Amygdala (tissue), 56 donors: ENCODE measurements at places on chromosomes 13 and 19.

GRCh38 chr13:93244918-93245280 lies 18.3 kb downstream of the GPC6 start:
- no peak for DNase-seq

DNA sequence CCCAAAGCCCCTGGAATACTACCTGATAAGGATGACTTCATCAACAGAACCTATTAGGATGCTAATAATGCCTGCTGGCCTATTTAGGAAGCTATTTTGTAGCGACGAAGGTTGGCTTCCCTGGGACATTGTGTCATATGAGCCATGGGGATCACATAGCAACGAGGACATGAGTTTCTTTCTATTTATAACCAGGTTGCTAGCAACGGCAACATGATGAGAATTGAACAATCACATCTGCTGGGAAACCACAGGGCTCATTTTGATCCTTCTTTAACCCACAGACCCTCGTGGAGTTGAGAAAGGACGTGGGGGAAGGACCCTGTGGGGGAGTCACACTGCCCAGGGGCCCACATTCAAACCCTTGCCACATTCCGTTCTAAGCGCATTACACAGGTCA lies 172.2 kb downstream of the COL4A1 start:
- DNase-seq, result no peak

- DNase-seq, result no peak
Measured at GRCh38 chr19:1068009-1069001, 1.3 kb downstream of the ARHGAP45 start.

DNA sequence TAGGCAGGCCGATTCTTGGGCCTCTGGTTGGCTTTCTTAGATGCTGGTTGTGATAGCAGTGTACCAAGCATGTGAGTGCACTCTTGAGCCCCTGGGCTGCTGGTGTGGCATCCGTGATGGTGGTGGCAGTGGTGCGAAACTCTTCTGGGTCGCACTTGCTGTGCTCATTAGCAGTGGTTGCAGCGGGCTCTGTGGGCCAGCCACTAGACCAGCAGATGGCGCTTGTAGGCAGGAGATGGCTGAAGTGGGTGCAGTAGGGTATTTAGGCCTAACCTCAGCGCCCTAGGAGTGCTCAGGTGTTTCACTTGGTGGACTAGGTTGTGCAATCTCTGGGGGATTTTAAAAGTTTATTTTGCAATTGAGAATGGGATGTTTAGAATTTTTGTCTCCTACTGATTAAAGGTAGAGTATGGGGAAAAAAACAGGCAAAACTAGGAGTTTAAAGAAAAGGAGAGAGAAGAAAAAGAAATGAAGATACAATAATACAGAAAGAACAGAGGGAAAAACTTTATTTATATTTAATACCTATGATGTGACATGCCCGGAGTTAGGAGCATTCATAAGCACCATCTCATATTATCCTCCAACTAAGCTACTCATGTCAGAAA lies 4.3 kb upstream of the ZNF17 start:
- peak; percentile 21 for DNase-seq

GRCh38 chr13:50646070-50646469 lies 197.4 kb downstream of the DLEU7 start:
- DNase-seq, result no peak

DNA sequence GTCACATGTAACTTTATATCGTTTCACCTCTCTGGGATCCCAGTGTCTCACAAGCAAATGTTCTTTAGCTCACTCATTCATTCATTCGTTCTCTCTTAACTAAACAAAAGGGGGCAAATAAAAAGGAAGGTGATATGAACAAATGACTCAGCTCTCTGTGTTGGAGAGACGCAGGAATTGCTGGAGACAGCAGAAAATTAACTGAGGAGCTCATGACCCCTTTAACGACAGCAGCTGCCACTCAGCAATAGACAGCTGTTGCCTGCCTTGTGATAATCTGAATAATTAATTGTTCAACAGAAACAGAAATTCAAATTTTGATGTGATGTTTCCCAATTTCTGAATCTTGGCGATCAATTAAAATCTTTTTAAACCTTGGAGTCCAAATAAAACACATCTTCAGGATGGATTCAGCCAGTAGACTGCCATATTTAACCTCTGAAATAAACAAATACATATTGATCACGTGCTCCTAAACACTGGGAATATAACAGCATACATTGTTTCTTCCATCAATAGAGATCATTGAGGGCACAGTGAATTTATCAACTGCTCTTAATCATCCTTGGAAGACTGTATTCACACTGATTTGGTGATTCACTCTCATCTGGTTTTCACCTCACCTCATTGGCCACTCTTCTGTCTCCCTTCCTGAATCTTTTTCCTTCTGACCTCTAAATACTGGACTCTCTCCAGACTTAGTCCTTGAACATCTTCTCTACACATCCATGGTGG lies 63.3 kb downstream of the MBNL2 start:
- no peak for DNase-seq

- DNase-seq, result no peak
Measured at GRCh38 chr13:69704311-69704710, 403.3 kb upstream of the ATXN8OS start.

DNA sequence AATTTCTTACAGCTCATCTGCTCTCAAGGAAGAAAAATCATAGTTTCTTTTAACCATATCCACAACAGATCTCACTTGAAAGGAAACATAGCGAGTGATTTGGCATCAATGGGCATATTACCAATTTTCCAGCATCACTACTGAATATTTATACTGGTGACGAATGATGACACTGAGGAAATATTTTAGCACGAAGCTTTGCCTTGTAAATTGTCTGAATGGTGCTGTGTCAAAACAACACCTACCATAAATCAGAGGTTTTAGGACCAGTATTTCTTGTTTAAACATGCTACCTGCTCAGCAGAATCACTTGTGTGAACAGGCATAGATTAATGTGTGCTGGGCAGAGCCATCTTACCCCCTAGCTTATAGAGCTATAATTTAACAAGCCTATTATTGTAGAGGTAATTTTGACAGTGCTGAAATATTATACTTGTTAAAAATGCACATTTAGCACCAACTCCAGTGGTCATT lies 146.8 kb downstream of the ABCC4 start:
- DNase-seq, result no peak

GRCh38 chr19:33722456-33723239 lies 74.0 kb upstream of the KCTD15 start:
- no peak for DNase-seq

DNA sequence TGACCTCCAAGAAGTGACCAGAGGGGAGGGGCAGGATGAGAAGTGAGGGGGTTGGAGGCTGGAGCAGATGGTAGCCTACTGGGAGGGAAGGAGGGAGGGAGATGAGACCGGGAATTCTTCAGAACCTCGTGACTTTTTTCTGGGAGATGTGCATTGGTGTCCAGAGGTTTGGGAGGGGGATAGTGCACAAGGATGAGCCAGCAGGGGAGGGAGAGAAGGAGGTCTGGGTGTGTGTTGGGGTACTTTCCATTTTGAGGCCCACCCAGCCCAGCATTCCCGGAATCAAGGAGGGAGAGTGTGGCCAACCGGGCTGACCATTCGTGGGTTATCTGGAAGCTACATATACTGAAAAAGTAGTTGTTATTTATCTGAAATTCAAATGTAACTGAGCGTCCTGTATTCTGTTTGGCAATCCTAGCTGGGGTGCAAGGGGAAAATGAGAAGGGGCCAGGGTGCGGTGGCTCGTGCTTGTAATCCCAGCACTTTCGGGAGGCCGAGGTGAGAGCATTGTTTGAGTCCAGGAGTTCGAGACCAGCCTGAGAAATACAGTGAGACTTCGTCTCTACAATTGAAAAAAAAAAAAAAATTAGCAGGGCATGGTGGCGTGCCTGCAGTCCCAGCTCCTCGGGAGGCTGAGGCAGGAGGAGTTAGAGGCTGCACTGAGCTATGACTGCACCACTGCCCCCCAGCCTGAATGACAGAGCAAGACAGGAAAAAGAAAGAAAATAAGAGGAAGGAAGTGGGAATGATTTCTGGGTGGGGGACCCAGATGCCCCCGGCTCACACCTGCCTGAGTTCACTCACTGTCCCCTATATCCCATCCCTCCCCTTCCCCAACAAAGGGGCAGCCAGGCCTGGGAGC lies 4.4 kb upstream of the C3 start:
- no peak for DNase-seq

- peak; percentile 19 for DNase-seq
Measured at GRCh38 chr13:95301183-95301967, at the start of gene ABCC4. ABCC4 (minus strand) TSS chr13:95301451; CDS start chr13:95301314, 137 bp downstream.

- DNase-seq, result no peak
Measured at GRCh38 chr13:84366506-84366905, 484.2 kb upstream of the SLITRK1 start.

DNA sequence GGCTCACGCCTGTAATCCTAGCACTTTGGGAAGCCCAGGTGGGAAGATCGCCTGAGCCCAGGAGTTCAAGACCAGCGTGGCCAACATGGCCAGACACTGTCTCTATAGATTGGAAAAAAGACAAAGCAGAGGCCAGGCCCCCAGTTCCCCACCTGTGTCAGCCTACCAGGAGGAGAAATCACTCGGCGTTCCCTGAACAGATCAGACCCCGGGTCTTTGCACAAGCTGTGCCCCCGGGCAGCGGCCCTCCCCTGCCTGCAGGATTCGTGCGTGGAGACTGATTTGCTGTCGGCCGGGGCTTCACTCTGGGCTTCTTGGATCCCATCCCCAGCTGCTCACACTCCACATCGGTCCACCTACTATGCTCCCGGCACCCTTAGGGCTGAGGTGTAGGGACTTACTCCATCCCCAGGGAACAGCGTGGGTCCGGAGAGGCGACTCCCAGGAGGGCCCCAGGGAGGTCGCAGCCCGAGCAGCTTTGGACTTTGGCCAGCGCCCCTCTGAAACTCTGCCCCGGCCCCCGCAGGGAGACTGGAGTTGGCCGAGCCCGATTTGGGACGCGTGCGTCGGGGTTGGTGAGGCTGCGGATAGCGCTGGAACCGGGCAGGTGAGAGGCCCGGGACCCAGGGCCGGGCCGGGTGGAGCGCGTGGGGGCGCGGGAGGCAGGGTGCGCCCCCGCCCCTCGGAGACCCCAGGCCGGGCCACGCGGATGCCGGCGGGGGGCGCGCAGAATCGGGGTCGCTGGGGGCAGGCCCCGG lies 515 bp upstream of the EFNA2 start:
- DNase-seq, result no peak

DNA sequence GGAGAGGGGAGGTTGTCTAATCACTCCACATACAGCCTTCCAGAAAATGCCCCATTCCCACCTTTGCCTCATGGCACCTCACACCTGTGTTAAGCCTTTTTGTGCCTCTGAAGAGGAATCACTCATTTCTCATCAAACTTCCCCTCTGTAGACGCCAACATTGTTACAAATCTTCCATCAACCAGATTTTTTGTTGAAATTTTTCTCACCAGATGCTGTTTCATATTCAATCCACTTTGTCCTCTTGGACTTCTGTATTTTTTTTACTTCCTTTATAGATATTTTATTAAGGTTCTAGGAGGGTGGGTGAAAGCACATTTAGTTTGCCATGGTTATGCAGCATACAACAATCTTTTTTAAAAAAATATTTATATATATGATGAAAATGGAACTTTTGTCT lies 74.0 kb downstream of the RUBCNL start:
- DNase-seq, result no peak

- DNase-seq, result no peak
Measured at GRCh38 chr13:50672025-50672424, 171.5 kb downstream of the DLEU7 start.

DNA sequence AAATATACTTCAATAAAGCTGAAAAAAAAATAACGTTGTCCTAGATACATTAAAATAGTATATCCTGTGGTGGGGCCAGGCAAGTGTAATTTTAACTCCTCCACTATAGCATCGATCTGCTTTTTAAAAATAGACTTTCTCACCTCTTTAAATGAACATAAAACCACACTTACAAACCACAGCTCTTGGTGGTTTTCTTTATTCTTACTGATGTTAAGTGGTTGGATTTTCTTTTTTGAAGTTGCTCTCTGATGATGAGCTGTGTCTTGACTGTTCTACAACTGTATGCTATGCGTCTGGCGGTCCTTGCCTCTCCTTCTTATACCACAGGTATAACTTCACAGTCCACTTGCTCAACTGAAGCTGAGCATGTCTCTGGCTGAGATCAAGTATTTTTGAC lies 721.5 kb upstream of the KLHL1 start:
- DNase-seq, result no peak

GRCh38 chr13:110592665-110593064 lies 22.7 kb upstream of the NAXD start:
- no peak for DNase-seq

- no peak for DNase-seq
Measured at GRCh38 chr13:52842441-52842840, 6.0 kb downstream of the PCDH8 start.

DNA sequence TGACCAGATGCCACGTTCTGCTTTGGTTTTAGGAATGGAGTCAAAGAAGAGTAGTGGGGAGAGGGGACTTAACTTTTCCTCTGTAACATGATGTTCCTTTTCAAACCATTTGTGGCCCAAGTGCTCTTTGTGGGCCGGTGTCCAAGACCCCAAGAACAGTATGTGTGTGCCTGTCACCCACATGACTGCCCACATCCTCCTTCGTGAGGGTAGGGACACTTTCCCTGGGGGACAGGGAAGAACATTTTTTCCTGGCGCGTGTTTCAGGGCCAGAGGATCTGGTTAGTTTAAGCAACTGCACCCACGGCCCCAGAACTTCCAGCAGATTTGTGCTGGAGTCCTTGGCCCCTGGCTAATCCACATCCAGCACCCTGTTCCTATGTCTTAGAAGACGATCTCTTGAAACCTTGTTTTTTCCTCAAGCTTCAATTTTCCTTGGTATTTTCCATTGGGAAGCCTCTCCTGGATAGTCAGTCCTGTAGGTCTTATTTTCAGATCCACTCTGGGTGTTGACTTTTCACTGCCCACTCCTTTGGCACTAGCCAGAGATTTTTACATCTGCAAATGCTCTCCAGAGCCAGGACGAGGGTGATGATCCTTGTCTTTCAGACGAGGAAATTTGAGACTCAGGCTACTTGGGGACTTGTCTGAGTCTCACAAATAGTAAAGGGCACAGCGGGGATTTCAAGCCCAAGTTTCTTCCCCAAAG lies 10.8 kb upstream of the CCDC97 start:
- DNase-seq, result no peak

GRCh38 chr19:58468216-58468839 lies 1.4 kb downstream of the ZNF324 start:
- no peak for DNase-seq

GRCh38 chr13:42649141-42649540 lies 75.2 kb downstream of the TNFSF11 start:
- no peak for DNase-seq

- DNase-seq, result no peak
Measured at GRCh38 chr13:91621963-91622362, 223.5 kb downstream of the GPC5 start.

DNA sequence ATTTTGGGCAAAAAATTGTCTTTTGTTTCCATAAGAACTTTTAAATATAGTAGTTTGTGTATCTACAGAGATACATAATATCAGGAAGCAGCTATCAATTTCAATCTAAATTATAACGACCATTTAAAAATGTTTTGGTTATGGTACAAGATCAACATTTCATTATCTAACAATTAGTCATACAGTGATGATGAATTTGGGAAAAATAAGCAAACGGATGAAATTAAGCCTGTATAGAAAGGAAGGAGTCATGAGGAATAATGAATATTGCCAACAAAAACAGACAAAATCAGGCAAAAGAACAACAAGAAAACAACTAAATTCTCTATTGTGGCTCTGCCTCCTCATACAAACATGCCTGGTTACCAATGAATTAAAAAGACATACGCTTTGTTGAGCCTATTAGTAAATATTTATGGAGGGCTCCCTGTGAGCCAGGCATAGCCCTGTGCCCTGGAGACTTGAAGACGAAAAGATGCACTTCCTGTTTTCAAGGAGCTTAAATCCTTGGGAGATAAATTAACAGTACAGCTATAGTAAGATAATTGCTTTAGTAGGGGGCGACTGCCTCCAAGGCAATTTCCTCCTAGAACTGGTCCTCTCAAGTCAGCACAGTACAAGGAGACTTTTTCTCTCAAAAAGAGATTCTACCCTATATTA lies 73.0 kb downstream of the NALCN start:
- DNase-seq, result no peak
